Activated naive CD8-positive, alpha-beta T cell treated with anti-CD3 and anti-CD28 coated beads, Interleukin-2, amount 50 U/mL, for 24 hours (primary cell): ENCODE measurements at places on chromosomes 11 and 22.

- no peaks in the 10 kb centered on the region for H3K4me1 ChIP-seq
- H3K27me3 ChIP-seq = no peaks in the 10 kb centered on the region
- H3K36me3 ChIP-seq = no peaks in the 10 kb centered on the region
- no peak for DNase-seq
Measured at GRCh38 chr11:47437746-47438418, 11.1 kb downstream of the RAPSN start.

- H3K4me1 ChIP-seq = no peaks in the 10 kb centered on the region
- H3K27me3 ChIP-seq = peaks cover 16% of the 10 kb centered on the region
- H3K36me3 ChIP-seq = no peaks in the 10 kb centered on the region
- H3K27ac ChIP-seq = no peak overlapping the region
- DNase-seq = no peak
Measured at GRCh38 chr22:27637604-27638003, 164.0 kb downstream of the MN1 start.

- peaks cover 12% of the 10 kb centered on the region for H3K27me3 ChIP-seq
- H3K27ac ChIP-seq = peak overlapping the region; percentile 63
- DNase-seq = no peak
Measured at GRCh38 chr11:134277183-134278001, 1.2 kb downstream of the GLB1L3 start.

GRCh38 chr22:16937811-16938210 lies 70.2 kb downstream of the GAB4 start:
- no peak for DNase-seq
- peaks cover 9% of the 10 kb centered on the region for H3K27me3 ChIP-seq
- H3K4me3 ChIP-seq = no peak overlapping the region
- no peaks in the 10 kb centered on the region for H3K36me3 ChIP-seq
- peaks cover 3% of the 10 kb centered on the region for H3K4me1 ChIP-seq

DNA sequence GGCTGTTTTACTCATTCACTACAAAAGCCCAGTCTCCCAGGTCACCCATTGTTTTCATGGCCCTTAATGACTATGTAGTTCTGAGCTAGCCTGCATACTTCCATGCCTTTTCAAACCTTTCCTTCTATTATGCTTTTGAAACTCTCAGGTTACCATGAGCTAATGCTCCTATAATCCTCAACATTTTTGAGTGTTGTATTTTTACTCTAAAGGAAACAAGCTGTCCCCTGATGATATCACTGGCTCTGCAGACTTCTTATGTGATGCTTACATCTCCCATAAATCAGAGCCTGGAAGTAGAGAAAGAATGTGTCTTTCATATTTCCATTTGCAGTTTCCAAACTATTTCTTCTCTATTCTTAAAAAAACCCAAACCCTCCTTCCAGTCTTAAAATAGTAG lies 159.0 kb upstream of the RAG2 start:
- H3K36me3 ChIP-seq = no peaks in the 10 kb centered on the region
- DNase-seq = no peak
- H3K27me3 ChIP-seq = peaks cover 6% of the 10 kb centered on the region
